ENCODE measurements at places on chromosomes 3 and 15.

- DNase-seq, result no peak
Measured at GRCh38 chr15:31379042-31379441, 52.4 kb downstream of the KLF13 start.

GRCh38 chr15:81819924-81820635 is 225.7 kb downstream of the MEX3B start:
- DNase-seq, result no peak

GRCh38 chr3:191070201-191070600 is 128.8 kb upstream of the OSTN start:
- DNase-seq, result no peak

- no peak for DNase-seq
Measured at GRCh38 chr15:79675982-79676381, 220.8 kb downstream of the MTHFS start.

DNA sequence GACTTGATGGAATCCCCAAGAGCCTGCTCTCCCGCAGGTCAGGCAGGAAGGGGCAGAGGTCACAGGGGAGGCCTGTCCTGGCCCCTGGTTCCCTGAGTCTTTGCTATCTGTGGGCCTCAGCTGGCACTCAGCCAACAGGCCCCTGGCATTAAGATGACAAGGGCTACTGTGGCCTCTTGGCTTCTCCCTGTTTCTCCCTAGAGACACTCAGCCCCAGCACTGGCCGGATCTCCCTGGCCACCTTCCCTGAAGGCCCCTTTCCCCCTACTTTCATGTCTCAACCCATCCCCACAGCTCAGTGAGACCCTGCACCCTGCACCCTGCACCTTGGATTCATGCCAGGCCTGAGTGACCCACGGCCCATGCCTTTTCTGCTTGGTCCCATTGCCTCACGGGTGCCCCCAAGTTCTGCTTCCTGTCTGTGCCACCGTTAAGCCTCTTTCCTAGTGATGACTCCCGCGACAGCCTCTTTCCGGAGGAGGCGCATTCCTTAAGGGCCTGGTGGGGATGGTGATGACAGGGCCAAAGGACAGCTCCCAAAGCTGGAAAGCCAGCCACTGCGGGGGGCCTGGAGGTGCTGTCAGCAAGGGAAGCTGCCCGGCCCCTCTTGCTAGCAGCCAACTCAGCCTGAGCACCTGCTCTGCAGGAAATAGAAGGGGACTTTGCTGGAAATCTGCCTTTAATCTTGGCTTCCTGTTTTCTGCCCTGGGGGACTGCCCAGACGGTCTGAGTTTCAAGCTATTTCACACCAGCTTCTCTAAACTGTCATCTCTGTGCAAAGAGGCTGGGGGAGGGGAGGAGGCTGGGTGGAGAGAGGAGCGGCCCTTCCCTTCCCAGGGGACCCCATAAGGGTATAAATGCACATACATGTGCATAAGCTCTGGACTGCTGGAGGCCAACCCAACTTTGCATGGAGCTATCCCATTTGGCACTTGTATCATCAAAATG is 4.8 kb upstream of the CSK start:
- DNase-seq, result no peak

GRCh38 chr15:50140098-50140497 is 21.1 kb upstream of the ATP8B4 start:
- no peak for DNase-seq

DNA sequence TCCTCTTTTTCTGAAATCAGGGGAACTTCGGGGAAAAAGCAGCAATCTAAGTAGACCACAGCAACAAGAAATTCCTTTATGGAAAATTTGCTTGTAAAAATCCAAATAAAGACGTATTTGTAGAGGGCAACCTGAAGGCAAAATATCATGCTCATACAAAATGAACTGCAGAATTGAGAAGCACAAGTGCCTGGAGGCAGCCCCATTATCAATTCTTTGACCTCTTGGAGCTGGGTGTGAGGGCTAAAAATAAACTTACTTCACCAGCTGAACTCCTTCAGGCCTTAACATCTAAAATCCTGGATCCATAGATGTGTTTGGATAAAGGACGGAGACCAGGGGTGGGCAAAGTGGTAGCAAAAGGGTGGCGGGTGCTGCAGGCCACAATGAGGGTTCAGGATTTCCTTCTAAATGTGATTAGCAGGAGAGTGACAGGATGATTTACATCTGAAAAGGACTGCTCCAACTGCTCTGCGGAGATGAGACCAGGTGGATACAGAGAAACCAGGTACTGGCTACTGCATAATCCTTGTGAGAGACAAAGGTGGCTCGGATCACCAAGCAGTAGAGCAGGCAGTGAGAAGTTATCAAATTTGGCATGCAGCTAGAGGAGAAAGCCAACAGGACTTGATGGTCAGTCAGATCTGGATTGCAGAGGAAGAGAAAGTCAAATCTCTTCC is 81.7 kb upstream of the TJP1 start:
- no peak for DNase-seq
